ENCODE measurements at places on chromosomes 1 and 21.

GRCh38 chr1:173744651-173745050 lies 29.9 kb downstream of the KLHL20 start:
- no peak for DNase-seq

- no peak for DNase-seq
Measured at GRCh38 chr1:247437551-247438505, 20.1 kb downstream of the OR2B11 start.

GRCh38 chr1:2633936-2634491 lies 1.2 kb upstream of the MMEL1 start:
- DNase-seq, result no peak

DNA sequence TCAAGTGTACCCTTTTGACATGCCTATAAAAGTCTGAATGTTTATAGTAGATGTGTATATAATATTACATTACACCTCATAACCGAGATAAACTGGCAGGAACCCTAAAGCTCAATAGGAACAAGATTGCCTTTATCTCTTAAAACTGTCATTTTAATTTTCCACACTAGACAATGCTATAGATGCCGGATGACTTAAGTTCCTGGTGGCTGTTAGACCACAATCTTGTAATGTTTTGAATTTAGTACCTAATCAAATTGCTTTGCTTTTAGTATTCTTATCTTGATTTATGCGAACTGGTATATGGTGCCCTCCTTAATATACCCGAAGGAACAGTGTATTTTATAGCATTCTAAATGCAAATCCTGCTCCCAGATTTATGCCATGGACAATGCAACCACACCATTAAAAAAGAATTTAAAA lies 1397.0 kb upstream of the ADGRL4 start:
- no peak for DNase-seq
